ENCODE measurements at places on chromosomes 2 and 18.

DNA sequence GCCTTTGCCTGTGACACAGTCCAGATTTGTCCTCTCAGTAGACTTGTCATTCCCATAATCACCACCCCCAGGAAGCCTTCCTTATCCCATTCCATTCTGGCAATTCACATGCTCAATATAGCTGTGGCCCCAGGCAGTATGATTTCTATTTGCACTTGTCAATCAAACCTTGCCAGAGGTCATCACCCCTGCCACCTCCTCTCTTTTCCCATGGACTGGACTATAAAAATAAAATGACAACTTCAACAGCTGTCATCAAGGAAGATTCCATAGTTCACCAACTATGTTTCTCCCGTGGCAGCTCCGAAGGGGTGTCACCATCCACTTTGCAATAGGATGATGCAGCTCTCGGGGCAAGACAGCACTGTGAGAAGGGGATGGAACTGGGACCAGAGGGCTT, 255.7 kb downstream of the CELF4 start:
- no peaks in the 10 kb centered on the region for H3K4me1 ChIP-seq
- no peak for DNase-seq
- no peak overlapping the region for H3K27ac ChIP-seq
- H3K27me3 ChIP-seq, result no peaks in the 10 kb centered on the region
- no peak overlapping the region for H3K4me3 ChIP-seq

- peaks cover 68% of the 10 kb centered on the region for H3K4me1 ChIP-seq
- no peak for DNase-seq
Measured at GRCh38 chr2:222884805-222885424, 24.1 kb downstream of the ACSL3 start.

- no peak overlapping the region for H3K4me3 ChIP-seq
- no peak for DNase-seq
- no peaks in the 10 kb centered on the region for H3K4me1 ChIP-seq
- H3K27me3 ChIP-seq, result no peaks in the 10 kb centered on the region
Measured at GRCh38 chr2:124325667-124326440, 300.8 kb downstream of the CNTNAP5 start.

DNA sequence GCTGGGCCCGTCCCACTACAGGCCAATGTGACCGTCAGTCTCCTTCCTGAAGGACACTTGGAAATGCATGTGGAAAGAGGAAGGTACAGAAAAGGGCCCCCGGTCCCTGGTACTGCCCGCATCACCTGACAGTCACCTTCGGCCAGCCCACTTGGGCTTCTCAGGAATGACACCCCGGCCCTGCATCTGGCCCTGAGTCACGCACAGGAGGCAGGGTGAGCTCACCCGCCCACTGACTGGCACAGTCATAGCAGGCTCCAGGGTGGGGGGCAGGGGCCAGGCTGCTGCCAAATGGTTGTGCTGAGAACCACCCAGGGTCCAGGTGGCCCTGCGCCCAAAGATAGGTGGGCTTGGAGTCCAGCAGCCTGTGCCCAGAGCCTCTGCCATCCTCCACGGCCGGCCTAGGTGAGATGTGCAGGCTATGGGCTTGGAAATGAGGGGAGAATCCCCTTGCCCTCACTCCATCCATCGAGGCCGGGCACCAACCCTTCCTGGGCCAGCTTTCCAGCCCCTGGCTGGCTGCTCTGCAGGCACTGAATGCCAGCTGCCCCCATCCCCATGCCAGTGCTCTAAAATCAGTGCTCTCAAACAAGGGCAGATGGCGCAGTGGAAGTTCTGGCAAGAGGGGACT, 14.1 kb downstream of the EMX1 start:
- H3K4me1 ChIP-seq, result no peaks in the 10 kb centered on the region
- H3K27me3 ChIP-seq, result no peaks in the 10 kb centered on the region
- H3K4me3 ChIP-seq, result no peak overlapping the region
- no peaks in the 10 kb centered on the region for H3K36me3 ChIP-seq
- DNase-seq, result peak; percentile 19
- H3K27ac ChIP-seq, result no peak overlapping the region

DNA sequence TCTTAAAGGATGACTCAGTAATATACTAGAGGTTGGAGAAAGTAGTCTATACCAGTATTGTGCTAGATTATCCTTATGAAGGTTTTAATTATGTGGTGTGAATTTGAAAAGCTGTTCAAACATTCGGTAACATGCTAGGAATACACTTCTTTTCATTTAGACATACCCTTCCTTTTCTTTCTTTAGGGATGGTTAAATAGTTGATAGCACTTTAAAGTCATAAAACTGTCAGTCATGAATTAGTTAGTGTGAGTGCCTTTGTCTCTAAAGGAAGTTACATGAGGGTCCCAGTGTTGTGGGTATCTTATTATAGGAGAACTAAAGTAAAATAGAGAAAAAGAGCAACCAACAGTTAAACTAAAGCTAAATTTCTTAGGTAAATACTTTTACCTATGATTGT, 149.3 kb downstream of the CSRNP3 start:
- no peak for DNase-seq
- H3K36me3 ChIP-seq, result no peaks in the 10 kb centered on the region
- H3K27ac ChIP-seq, result no peak overlapping the region
- no peaks in the 10 kb centered on the region for H3K4me1 ChIP-seq
- no peaks in the 10 kb centered on the region for H3K27me3 ChIP-seq

- peaks cover 88% of the 10 kb centered on the region for H3K36me3 ChIP-seq
- no peaks in the 10 kb centered on the region for H3K27me3 ChIP-seq
- no peaks in the 10 kb centered on the region for H3K4me1 ChIP-seq
- no peak overlapping the region for H3K27ac ChIP-seq
Measured at GRCh38 chr2:38815936-38816335, 37.9 kb downstream of the GEMIN6 start.

GRCh38 chr18:11520536-11520935, 88.9 kb upstream of the SLC35G4 start:
- H3K4me3 ChIP-seq, result no peak overlapping the region
- H3K27ac ChIP-seq, result no peak overlapping the region
- H3K36me3 ChIP-seq, result no peaks in the 10 kb centered on the region
- DNase-seq, result no peak
- no peaks in the 10 kb centered on the region for H3K4me1 ChIP-seq

DNA sequence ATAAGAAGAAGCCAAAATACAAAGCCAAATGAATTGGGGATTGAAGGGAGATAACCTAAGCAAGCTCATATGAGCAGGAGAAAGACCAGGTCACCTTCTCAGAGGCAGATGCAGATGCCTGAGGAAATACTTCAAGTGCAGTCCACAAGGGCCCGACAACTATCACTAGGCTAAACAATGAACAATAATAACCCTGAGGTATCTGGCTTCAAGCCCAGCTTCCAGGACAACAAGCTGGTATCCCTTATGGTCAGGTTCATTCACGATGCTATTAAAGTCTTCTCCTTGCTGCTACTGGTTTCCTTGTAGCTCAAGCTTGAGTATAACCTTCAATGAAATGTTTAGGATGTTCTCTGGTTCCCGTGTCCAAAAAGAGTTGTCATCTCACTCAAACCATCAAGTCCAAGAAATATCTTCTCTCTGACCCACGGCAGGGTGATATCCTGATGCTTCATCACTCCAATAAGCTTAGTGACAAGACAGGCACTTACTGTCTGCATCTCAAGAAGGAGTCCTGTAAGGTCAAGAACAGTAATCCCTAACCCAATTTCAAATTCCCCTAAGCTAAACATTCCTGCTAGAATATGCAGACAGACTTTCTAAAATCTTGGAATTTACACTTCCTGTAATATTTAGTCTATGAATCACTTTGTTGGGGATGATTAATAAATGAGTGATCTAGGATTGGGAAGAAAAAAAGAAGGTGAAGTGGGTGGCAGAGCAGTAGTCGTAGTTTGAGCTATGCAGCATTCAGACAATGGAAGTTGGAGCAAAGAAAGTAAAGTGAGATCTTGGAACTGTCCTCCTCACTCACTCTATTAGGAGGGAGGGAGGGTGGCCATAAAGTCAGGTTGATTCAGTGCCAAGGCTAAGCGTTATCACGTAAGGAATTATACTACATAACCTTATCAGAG, 33.1 kb downstream of the CHN1 start:
- no peak for DNase-seq
- H3K4me1 ChIP-seq, result no peaks in the 10 kb centered on the region
- no peak overlapping the region for H3K27ac ChIP-seq
- no peak overlapping the region for H3K4me3 ChIP-seq
- H3K36me3 ChIP-seq, result no peaks in the 10 kb centered on the region
- H3K27me3 ChIP-seq, result no peaks in the 10 kb centered on the region

- H3K27me3 ChIP-seq, result no peaks in the 10 kb centered on the region
- no peaks in the 10 kb centered on the region for H3K4me1 ChIP-seq
- no peak overlapping the region for H3K4me3 ChIP-seq
- no peaks in the 10 kb centered on the region for H3K36me3 ChIP-seq
- no peak for DNase-seq
Measured at GRCh38 chr2:60837123-60837522, 44.3 kb upstream of the REL start.

DNA sequence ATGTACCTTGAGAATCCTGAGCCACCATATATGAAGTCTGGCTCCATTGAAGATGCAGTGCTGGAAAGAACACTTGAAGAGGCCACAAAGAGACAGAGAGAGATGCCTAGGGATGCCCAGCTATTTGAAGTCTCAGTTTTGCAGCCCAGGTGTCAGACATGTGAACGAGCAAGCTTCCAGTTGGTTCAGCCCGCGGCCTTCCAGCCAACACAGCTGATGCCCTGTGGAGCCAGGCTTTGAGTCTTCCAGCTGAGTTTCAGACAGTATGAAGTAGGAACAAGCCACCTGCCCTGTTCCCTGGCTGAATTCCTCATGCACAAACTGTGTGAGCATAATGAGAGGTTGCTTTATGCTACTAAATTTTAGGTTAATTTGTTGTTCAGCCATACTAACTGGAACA, 108.8 kb downstream of the SPHKAP start:
- H3K27ac ChIP-seq, result no peak overlapping the region
- H3K27me3 ChIP-seq, result no peaks in the 10 kb centered on the region
- H3K4me3 ChIP-seq, result no peak overlapping the region
- no peaks in the 10 kb centered on the region for H3K4me1 ChIP-seq

DNA sequence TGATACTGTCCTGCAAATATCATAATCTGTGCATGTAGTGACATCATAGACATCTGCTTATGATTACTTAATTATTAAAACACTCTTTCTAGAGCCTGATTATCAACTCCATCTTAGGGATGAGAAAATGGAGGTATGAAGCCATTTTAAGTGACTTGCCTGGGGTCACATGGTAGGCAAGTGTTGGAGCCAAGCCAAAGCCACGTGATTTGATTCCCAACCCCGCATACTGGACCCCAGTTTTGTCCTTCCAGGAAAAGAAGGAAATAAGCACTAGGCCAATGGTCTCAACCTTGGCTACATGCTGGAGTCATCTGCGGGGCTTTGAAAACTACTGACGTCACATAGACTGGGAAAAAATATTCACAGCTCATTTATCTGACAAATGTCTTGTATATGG, 19.6 kb upstream of the SEH1L start:
- no peaks in the 10 kb centered on the region for H3K36me3 ChIP-seq
- H3K27me3 ChIP-seq, result no peaks in the 10 kb centered on the region
- DNase-seq, result no peak
- no peak overlapping the region for H3K4me3 ChIP-seq
- H3K27ac ChIP-seq, result no peak overlapping the region
- H3K4me1 ChIP-seq, result no peaks in the 10 kb centered on the region

Measured in psoas muscle (tissue), 8 donors.